Stimulated activated CD8-positive, alpha-beta memory T cell treated with anti-CD3 and anti-CD28 coated beads, Interleukin-2, amount 100 ng/mL, for 1 hour (primary cell): ENCODE measurements at places on chromosomes 7 and 10.
A peak's percentile ranks its signal among the peaks of the same experiment; 100 is the strongest.

GRCh38 chr7:3063016-3063753 lies 19.5 kb upstream of the CARD11 start:
- DNase-seq, result peak; percentile 41

DNA sequence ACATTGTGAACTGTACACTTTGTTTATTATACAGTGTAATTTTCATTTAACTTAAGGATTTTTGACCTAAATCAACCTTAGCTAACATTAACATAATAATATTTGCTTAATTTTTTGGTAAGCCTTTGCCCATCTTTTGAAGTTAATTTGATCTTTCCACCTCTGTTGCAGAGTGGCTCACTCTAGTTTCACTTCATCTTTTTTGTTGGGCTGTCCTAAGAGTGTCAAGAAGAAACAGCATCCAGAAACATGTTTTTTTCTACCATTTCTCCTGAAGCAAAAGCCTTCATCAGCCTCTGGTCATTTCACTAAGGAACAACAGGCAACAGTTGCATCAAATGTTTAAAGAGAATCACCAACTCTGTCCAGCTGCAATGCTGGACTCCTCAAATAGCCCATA lies 824.7 kb downstream of the REEP3 start:
- DNase-seq, result no peak

DNA sequence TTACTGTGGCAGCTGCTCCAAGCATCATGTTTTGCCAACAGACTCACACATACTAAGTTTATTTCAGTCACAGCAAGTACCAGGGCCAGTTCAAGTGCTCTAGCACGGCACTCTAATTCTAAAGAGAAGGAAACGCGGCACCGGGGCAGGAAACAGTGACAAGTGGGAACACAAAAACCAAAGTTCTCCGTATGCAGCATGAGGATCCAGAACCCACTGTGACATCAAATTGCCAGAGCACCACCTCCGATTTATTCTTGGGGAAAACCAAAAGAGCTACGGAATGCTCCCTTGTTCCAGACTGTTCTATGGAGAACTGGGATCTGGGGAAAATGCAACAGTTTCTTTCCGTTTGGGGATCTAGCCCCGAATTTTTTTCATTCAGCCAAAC lies 448 bp upstream of the PTER start:
- no peak for DNase-seq

DNA sequence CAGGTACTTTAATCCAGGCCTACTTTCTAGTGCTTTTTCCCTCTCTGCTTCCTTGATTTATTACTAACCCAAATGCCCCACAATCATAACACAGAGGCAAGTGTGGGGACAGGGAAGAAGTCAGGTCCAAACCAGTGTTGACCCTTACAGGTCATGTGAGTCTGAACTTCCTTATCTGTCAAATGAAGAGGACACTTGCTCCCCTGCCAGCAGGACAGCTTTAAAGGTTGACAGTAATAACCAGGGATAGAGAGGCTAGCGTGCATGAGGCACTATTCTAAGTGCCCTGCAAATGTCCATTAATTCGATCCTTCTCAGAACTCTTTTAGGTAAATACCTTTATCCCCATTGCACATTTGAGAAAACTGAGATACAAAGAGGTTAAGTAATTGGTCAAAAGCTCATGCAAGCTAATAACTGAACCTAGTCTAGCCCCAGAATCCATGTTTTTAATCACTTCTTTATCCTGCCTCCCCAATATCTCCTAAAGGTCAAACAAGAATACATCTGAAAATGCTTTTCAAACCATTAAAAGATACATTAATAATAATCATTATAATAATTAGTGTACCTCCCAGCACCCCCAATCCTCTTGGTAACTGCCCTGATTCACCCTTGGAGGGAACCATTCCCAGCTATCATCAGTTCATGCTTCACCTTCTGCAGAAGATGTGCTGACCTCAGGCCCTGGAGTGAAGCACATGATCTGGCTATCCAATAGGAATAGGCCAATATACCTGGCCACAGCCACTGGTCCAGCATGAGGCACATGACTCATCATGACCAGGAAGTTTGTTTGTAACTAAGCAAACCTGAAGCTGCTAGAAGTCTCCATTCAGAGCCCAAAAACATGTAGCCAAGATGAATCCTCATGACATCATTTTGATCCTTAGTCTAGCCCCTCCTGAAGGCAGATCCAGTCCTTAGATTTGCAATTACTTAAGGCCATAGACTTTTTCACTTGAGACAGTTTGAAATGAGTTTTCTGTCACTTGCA lies 40.7 kb downstream of the SGMS1 start:
- no peak for DNase-seq

DNA sequence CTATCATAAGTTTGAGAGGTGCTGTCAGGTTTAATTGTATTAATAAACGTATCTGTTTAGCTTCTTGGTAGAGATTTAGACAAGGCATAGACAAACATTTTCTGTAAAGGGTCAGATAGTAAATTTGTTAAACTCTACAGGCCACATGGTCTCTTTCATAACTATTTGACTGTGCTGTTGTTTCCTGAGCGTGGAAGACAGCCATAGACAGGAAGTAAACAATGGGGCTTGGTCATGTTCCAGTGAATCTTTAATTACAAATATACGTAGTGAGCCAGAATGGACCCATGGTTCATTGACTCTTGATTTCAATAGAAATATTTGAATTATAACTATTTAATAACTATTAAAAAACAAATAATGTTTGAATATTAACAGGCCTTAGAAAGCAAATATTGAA lies 451.1 kb downstream of the SH2D4B start:
- DNase-seq, result no peak

- no peak for DNase-seq
Observed at GRCh38 chr10:119608316-119609155, 11.8 kb upstream of the TIAL1 start.

GRCh38 chr7:12458520-12459131 lies 55.0 kb upstream of the VWDE start:
- DNase-seq, result no peak

- DNase-seq, result no peak
Observed at GRCh38 chr7:134395604-134396003, 63.3 kb downstream of the AKR1B1 start.

- DNase-seq, result no peak
Observed at GRCh38 chr10:101061624-101062231, at the start of gene KAZALD1. TSS of gene KAZALD1 (plus strand) at chr10:101061989. CDS start at chr10:101062593, 604 bp downstream.

DNA sequence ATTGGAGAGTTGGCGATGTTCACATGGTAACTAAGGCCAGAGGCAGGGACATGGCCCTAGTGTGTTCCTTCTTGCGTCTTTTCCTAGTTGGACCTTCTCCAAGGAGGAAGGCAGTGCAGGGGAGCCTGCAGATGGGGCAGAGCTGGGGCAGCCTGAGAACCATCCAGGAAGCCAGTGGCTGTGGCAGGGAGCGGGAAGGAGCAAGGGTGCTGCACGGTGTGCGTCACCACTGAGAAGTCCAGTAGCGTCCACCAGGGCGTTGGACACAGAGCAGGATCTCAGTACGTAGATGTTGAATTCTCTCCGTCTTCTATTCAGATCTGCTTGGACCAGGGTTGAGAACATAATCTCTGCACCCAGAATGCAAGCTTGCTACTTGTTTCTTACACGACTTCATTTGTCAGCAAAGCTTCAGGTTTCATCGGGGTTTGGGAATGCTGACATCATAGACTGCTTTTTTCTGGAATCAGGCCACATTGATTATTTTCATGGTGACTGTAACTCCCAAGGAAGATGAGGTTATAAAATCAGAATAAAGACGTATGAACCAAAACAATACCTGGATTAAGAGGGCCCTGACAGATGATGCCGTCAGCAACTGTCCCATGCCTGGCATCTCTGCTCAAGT lies 130.3 kb downstream of the HECW1 start:
- DNase-seq, result no peak
